Activated T-cell treated with anti-CD3 and anti-CD28 coated beads, Interleukin-2, amount 50 U/mL, for 72 hours (primary cell): ENCODE measurements at places on chromosomes 12 and 14.
A peak's percentile ranks its signal among the peaks of the same experiment; 100 is the strongest.

GRCh38 chr12:843609-844008, 91.2 kb downstream of the WNK1 start:
- H3K27me3 ChIP-seq, result no peaks in the 10 kb centered on the region
- H3K27ac ChIP-seq, result peak overlapping the region; percentile 57
- peaks cover 33% of the 10 kb centered on the region for H3K4me1 ChIP-seq
- H3K4me3 ChIP-seq, result no peak overlapping the region

DNA sequence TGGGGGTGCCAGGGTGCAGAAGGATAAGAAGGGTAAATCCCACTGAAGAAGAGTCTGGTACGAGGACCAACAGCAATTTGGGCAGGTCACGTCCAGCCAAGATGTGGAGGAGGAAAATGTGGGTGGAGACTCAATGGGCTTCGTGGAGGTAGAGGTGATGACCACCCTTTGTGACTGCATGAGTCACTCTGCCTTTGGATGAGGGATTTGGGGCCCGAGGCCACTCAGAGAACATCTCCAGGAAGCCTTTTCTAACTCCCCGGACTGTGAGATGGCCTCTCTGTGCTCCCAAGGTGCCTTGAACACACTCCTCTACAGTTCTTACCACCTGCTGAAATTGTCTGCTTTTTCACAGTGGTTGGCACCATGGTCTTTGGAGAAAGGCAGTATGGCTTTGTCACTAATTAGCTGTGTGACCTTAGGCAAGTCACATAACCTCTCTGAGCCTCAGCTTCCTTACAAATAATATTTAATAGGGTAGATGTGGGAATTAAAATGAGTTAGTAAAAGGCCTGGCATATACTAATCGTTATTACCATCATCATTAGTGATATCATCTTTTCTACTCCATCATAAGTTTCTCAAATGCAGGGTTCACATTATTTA, 67.0 kb upstream of the ARHGAP5 start:
- no peak overlapping the region for H3K4me3 ChIP-seq
- H3K27ac ChIP-seq, result no peak overlapping the region
- no peaks in the 10 kb centered on the region for H3K4me1 ChIP-seq
- peaks cover 20% of the 10 kb centered on the region for H3K27me3 ChIP-seq

GRCh38 chr12:28578833-28579252, 388.6 kb downstream of the CCDC91 start:
- H3K4me1 ChIP-seq, result no peaks in the 10 kb centered on the region
- no peaks in the 10 kb centered on the region for H3K36me3 ChIP-seq
- H3K27me3 ChIP-seq, result no peaks in the 10 kb centered on the region
- no peak for DNase-seq

DNA sequence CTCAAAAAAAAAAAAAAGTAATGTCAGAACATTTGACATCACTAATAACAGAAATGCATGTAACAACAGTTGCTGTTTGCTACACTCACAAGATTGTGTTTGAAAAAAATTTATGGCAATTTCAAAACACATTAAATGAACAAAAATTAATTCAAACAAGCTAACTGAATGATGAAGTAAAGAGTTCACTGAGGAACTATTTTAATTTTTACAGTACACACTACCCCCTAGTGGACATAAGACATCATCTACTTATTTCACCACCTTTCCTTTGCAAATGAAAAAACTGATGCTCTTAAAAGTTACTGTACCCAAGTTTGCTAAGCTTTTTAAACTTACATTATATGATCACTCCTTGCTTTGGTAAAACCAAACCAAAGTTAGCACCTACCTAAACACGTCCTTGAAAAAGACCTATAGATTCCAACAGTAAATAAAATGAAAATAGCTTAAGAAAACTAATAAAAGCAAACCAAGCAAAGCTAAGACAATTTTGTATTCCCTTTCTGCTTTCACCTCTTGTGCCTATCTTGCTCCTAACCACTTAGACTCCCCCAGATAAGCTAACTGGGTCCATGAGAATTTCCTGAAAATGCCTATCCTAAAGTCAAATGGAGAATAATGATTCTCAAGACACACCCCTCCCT, 22.2 kb downstream of the UBE2N start:
- H3K4me3 ChIP-seq, result peak overlapping the region; percentile 88
- H3K36me3 ChIP-seq, result peaks cover 2% of the 10 kb centered on the region
- peaks cover 90% of the 10 kb centered on the region for H3K4me1 ChIP-seq
- DNase-seq, result no peak
- H3K27ac ChIP-seq, result peak overlapping the region; percentile 85

DNA sequence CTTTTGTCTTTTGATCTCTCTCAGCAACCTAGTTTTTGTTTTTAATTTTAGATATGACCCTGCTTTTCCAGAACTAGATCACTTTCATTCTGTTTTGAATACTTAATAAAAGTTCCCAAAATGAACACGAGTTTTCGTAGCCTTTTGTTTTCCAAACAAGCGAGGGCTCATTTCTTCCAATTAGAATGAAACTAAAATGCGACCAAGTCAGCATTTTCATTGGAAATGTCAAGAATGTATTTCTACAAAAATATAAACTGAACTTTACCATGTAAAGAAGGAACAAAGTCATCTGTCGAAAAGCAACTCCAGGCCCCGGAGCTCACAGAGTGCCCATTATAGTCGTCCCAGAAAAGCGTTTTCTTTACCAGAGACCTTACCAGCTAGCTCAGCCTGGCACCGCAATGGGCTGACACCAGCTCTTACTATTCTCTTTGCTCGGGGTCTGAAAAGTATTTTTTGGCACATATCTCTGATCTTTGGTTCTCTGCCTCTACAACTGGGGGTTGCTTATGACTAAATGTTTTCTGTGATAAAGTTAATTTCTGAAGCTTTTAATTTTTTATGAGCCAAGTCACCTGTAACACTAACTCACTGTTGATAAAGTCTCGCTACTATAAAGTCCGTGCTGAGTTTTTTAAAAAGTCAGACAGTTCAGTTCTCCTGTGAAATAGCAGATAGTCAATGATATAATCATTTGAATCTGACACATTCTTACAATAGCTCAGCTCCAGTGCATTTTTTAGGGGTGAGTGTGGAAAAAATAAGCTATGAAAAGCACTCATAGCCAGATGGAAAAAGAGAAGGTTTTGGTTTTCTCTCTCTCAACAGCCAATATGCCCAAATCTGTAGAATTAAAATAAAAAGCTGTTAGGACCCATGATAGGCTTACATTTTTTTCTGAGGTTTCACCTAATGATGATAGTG, 43.4 kb downstream of the SAMD4A start:
- no peaks in the 10 kb centered on the region for H3K36me3 ChIP-seq
- peaks cover 7% of the 10 kb centered on the region for H3K27me3 ChIP-seq
- no peak for DNase-seq
- H3K27ac ChIP-seq, result no peak overlapping the region
- H3K4me1 ChIP-seq, result peaks cover 4% of the 10 kb centered on the region

DNA sequence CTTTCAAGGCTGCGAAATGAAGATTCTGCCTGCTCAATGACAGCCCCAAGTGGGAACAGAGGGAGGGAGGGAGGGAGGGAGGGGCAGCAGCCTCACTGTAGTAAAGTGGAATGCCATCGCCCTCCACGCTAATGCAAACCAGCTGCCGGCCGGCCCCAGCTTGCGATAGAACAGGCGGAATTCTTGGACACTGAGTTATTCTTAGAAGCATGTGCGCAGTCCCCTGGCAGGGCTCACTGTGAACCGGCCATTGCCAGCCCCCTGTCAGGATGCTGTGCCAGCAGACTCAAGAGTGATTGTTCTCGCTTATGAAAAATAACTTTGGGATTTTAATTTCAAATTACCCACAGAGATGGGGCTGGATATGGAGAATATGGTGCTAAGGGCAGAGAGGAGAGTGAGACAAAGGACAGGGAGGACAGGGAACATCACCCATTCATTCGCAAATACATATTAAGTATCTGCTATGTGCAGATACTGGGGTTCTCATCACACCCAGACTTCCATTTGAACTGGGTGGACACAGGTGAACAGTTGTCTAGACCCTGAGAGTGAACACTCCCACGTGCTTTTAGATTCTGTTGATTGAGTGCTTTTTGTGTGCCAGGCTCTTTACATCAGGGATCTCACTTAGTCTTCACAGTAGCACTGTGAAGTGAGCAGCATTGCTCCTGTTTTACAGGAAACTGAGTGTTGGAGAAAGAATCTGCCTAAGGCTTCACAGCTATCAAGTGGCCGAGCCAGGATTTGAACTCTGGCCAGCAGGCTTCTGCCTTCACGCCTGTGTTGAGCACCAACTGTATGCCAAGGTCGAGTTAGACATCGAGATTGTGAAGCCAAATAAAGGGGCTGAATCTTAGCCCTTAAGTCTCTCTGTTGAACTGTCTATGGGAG, 192.9 kb downstream of the C12orf75 start:
- DNase-seq, result no peak
- no peaks in the 10 kb centered on the region for H3K27me3 ChIP-seq
- no peaks in the 10 kb centered on the region for H3K36me3 ChIP-seq
- no peak overlapping the region for H3K27ac ChIP-seq
- no peaks in the 10 kb centered on the region for H3K4me1 ChIP-seq
